ENCODE measurements at places on chromosomes 6 and 20.

- DNase-seq, result peak; percentile 69
Measured at GRCh38 chr6:132715204-132715603, 1.3 kb upstream of the VNN1 start.

GRCh38 chr6:25188232-25188631, 90.9 kb upstream of the CARMIL1 start:
- DNase-seq, result no peak

- peak; percentile 72 for DNase-seq
Measured at GRCh38 chr6:42452171-42453030, 675 bp upstream of the TRERF1 start.

DNA sequence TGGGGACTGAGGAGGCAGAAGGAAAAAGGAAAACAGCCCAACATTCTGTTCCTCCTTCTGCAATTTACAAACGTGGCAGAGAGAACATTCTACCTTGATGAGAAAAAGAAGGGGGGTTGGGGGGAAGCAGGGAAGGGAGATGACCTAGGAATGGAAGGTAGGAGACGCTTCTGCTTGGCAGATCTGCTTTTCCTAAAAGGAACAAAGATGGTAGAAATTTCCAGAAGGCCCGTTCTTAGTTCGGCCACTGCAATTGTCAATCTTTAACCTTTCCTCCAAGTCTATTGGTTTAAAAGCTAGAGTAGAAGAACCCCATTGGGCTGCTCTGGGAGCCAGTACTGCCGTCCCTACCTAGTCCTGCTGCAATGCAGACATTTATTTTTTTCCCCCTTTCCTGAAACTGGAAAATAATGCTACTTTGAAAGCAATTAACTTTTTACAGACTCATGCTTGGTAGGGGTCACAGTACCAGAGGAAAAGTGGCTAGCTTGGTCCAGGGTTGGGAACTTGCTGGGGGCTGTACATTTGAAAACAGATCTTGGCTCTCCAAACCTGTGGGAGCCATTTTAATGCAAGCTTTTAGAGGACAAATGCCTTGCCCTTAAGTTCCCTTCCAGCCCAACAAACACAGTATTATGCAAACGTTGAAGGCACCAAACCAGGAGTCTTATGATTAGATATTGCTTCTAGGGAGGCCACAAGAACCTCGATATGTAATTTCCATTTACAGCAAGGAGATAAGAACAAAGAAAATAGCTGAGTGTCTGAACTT, 2.6 kb downstream of the ZMYND8 start:
- no peak for DNase-seq

GRCh38 chr6:14422061-14422460, 304.5 kb downstream of the CD83 start:
- no peak for DNase-seq

DNA sequence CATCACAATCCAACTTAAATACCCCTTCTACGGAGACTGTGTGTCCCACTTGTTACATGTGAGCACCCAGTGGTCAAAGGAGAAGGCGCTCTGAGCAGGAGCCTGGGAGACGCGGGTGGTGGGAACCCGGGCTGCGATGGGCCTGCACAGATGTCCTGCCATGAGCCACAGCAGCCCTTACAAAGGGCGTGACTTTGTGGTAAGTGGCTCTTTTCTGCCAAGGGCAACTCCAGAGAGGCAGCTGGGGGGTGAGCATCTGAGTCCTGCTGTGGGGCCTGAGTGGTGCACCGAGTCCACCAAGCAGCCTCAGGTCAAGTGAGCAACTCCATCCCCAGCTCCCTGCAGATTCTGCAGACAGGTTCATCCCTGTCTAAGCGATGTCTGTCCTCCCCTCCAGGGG, 33.6 kb upstream of the CST7 start:
- DNase-seq, result no peak

DNA sequence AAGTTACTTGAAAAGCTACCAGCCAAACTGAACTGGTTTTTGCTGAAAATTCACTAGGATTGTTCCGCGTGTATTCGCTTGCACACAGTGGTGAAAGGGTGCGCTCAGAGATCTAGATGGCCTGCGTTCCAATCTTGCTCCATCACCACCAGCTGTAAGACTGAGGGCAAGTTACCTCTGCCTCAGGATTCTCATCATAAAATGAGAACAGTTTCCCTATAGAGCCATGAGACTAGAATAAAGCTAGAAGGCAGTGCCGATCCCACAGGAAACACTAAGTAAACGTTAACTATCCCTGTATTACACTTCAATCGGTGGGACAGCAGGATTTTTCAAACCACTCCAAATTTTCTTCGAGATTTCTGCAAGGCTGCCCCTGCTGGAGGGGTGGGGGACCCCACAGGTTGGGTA, 838 bp downstream of the AHCY start:
- DNase-seq, result peak; percentile 62

Data from AG08396 (cell line).